ENCODE measurements at places on chromosomes 5 and 9.

- DNase-seq = no peak
Observed at GRCh38 chr9:79985264-79985663, 413.5 kb downstream of the TLE4 start.

DNA sequence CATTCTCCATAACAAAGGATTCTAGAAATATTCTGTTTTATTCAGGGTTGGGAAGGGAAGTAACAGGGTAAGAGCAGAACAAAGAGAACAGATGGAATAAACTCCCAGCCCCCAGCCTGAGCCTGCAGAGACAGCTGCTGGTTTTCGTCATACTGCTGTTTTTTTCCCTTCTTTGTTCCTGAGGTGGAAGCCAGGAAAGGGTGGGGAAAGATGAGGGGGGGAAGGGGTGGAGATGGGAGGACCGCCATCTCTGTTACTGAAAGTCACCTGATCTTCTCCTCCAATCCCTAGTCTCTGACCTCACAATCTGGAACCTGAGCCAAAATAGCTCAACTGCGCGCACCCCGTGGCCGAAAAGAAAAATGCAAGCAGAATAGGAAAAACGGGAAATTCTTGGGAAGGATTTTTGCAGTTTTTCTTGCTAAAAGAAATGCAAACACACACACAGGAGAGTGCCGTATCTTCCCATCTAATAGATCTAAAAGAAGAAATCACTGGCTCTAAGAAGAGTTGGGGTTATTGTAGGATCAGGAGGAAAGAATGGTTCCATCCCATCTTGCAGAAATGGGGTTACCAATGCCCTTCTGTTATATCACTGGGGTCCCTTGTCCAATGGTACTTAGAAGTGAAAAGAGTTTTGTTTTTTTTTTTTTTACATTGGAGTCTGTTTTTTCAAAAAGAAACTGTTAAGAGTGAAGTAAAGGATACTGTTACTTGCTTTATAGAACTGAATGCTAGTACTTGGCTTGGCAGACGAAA, 57.9 kb downstream of the DIAPH1 start:
- peak; percentile 75 for DNase-seq

GRCh38 chr9:133491656-133491925, 12.7 kb upstream of the SLC2A6 start:
- DNase-seq = no peak

- DNase-seq = no peak
Observed at GRCh38 chr5:81896764-81897163, 75.1 kb upstream of the ATG10 start.

DNA sequence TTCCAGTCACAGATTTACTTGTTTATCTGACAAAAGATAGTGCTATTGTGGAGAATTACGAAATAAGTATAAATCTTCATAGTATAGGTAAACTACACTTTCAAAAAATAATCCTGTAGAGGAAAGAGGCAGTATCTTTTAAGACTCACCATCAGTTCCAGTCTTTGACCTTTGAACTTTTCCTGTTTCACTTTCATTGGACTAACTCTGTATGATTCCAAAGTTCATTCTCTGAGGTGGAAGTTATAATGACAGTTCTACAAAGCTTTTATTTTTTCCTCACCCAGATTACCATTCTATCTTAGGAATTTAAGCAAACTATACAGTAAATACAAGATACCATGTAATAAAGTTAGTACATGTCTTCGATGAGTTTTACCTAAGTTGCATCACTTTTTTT, 901.3 kb upstream of the SEMA6A start:
- no peak for DNase-seq

- DNase-seq = no peak
Observed at GRCh38 chr9:134293611-134294152, 32.6 kb upstream of the RXRA start.

- DNase-seq = no peak
Observed at GRCh38 chr5:15734058-15734457, 234.1 kb downstream of the FBXL7 start.

DNA sequence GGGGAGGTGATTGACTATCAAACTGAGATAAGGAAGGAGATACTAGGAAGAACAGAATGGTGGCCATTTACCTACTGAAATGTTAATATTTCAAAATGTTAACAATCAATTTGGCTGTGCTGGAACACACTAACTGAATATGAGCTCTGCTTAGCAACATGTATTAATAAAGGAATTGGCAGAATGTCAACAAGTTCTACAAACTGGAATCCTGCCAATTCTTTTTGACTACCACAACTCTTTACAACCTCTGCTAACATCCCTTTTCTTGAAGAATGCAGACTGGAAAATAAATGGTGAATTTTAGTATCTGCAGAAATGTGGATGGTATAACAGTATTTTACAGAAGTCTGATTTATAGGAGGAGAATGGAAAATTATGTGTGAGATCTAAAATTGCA, 446.4 kb downstream of the ISL1 start:
- no peak for DNase-seq

All from endothelial cell (in vitro differentiated cells).